ENCODE measurements at places on chromosomes 5 and 9.

DNA sequence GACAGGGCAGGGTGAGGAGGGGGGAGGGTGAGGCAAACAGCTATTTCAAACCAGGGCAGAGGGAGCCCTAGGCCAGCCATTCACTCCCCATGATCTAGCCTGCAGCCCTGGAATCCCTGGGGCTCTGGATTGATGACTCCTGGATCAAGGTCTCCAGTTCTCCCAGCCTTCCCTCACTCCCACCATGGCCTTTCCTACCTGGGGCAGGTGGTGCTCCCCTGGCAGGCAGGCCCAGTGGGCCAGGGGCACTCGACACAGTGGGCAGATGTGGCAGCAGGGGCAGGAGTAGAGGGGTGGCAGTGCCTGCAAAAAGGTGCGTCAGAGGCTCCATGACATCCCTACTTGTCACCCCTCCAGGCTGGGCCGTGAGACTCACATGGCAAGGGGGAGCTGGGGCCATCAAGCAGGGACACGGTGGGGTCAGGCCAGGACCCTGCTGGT lies 6.0 kb downstream of the KIF12 start:
- no peak for DNase-seq

DNA sequence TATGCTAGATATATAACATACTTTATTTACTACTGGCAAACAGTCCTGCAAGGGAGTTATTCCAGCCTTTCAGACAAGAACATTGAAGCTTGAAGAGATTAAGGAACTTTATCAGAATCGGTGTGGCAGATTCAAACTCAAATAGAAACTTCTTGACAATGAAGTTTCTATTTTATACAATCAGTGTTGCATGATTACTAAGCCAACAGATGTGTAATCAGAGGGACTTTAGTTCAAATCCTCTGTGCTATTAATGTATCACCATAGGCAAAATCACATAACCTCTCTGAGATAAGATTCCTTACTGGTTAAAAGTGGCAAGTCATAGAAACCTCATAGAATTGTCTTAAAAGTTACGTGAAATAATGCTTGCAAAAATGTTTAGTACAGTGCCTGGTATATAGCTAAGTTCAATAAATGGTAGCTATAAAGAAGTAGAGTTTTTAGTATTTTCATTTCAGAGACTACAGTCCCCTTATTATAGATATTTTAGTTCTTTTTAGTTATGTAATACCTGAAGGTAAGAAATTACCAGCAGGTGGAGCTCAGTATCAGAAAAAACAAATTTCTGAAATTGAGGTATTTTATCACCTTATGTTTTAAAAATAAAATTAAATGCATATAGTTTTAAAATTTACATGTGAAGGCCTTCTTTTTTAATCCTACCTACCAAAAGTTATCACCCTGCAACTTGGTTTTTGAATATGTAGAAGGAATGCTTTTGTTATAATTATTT lies 172.1 kb downstream of the FER start:
- DNase-seq, result no peak

DNA sequence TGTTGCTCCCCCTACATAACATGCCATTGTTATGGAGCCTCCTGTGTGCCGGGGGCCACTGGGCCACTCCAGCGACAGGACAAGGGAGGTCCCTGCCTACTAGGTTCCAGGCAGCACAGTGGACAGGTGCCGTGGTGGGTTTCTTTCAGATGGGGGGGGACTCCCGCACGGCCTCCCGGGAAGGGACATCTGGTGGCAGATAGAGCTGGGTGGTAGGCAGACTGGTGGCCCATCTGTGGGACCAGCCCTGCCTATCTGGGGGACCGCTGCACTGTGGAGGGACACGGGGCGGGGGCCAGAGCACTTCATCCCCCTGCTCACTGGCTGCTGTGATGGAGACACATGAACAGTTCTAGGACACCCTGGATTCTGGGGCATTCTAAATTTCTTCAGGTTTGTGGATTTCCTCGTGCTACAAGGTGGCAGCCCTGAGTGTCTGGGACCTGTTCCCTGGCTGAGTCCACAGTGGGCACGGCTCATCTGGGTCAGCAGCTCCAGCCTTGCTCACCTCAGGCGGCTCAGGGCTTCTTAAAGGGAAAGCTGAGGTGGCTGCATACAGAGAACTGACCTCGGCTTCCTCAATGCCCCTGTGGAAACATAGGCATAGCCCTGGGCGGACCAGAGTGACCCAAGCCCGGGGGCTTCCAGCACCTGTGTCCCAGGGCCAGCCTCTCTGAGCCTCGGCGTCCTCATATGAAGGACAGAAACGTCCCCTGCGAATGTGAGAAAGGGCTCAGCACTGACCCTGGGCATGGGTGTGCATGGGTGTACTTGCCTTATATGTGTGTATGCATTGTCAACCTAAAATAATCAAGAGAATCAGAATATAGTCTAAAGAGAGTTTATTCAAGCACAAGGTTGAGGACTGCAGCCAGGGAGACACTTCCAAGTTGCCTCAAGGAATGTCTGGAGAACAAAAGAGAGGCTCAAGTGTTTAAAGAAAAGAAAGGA lies 22.5 kb downstream of the FGD3 start:
- no peak for DNase-seq

GRCh38 chr9:35790385-35791296 lies 750 bp upstream of the NPR2 start:
- peak; percentile 66 for DNase-seq

DNA sequence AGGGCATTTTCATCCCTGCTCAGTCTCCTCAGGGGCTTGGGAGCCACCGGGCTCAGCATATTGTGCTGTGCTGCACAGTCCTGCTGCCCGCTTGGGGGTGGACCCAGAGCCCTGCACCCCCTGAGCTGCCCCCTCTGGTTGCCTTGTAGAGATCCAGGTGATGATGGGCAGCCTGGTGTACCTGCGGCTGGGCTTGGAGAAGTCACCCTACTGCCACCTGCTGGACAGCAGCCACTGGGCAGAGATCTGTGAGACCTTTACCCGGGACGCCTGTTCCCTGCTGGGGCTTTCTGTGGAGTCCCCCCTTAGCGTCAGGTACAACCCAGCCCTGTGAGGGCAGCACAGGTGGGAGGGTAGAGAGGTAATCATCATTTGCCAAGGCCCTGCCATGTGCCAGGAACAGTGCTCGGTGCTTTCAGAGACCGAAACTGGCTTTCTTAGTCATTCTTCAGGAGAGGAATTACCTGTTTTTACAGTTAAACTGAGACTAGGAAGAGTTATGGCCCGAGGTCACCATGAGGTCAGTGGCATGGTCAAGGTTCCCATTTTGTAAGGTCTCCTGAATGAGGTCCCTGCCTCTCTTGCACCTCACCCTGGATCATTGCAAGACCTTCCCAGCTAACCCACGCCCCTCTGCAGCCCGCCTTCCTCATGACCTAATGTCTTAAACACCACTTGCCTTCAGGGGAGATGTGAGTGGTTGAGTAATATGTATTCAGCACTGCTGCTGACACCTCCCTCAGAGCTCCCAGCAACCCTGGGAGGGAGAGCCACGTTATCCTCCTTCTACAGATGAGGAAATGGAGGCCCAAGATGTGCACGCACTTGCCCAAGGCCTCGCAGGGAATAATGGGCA lies 7.5 kb downstream of the NHP2 start:
- DNase-seq, result peak; percentile 29

GRCh38 chr9:13567833-13568232 lies 288.3 kb upstream of the MPDZ start:
- no peak for DNase-seq

- no peak for DNase-seq
These were observed 71.4 kb upstream of the COL5A1 start for GRCh38 chr9:134570151-134570621.

GRCh38 chr9:128600099-128600498 lies 47.7 kb downstream of the SPTAN1 start:
- DNase-seq, result no peak

GRCh38 chr5:130939059-130939458 lies 226.0 kb downstream of the HINT1 start:
- no peak for DNase-seq

DNA sequence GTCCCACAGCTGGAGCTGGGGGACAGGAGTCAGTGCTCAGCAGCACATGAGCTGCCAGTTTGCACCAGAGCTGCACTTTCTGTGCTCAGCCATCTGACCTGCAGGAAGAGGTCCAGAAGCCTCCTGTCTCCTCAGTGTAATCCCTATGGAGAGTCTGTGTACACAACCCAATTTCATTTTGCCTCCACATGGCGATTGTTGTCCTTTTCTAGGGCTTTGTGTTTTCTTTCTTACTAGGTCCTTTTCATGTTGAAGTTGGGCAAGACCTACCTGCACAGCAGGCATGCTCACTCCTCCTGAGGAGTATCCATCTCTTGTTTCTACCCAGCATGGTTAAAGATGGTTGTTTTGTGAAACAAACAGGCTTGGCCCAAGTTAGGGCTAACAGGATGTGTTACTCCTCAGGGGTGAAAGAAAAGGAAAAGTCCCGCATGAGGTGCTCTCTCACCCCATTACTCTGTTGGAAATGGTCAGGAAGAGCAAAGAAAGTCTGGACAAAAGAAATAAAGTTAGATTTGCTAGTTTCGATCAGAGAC lies 273.0 kb downstream of the TMEM167A start:
- DNase-seq, result no peak

DNA sequence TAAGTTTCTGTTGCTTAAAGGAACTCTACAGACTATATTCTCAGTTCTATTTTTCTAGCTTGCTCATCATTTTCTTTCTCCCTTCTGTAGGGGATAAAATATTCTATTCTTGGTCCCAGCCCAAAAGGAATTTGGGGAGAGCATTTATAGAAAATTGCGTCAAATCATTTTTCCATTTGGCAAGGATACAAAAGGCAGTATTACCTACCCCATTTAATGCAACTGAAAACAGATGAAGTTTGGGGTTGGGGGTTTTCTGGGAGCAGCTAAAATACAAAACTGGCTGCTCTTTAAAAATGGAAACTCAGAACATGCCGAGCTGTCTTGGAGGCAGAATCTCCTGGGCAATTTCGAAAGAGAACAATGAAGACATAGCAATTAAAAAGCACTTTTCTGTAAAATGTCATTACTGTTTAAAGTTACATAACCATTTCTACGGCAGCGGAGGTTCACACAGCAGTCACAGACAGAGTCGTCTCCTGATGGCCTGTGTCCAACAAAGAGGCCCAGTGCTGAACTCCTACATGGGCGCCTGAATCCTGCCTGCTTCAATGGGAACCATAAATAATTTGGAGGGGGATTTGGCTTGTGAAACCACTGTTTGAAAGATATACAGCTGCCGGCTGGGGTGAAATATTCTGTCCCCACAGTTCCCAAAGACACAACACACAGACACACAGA lies 152.4 kb downstream of the BRINP1 start:
- no peak for DNase-seq

- no peak for DNase-seq
These were observed 58.7 kb downstream of the ARHGEF28 start for GRCh38 chr5:73684691-73685090.

DNA sequence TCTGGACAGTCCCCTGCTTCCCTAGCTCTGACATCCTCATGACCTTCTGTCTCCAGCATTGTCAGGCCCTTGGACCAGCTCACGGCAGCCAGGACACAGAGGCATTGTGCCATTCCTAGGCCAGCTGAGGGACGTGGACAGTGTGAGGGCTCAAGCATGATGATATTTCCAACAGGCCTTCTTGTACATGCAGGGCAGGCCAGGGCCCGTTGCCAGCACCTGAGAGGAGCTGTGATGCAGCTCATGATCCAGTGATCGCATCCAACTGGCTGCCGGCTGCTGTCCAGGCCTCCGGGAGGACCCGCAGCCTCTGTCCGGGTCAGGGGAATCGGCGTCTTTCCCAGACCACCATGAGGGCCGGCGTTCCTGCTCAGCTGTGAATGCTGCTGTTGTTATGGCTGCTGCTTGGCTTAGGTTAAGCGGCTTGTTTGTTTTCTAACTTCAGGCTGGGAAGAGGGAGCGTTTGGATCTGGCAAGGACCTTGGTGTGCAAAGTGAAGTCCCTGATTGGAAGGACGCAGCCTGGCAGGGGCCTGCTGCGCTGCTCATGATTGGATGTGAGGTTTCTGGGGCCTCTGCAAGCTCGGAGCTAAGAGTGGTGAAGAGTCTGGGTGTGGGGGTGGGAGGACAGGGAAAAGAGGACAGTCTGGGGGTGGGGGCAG lies 53.8 kb downstream of the PDZD2 start:
- no peak for DNase-seq

DNA sequence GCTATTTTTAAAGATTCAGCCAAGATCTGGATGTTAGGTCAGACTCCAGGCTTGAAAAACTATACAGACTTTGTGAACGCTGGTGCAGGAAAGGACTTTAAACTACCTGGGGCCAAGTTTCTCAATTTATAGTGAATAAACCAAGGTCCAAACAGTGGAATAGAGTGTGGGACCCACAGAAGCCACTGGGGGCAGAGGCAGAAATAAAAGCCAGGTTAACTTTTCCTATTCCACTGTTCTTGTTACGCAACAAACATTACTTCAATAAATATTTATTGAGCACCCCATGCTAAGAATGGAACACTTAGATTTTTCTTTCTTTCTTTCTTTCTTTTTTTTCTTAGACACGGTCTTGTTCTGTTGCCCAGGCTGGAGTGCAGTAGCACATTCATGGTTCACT lies 11.0 kb upstream of the HAVCR1 start:
- no peak for DNase-seq

DNA sequence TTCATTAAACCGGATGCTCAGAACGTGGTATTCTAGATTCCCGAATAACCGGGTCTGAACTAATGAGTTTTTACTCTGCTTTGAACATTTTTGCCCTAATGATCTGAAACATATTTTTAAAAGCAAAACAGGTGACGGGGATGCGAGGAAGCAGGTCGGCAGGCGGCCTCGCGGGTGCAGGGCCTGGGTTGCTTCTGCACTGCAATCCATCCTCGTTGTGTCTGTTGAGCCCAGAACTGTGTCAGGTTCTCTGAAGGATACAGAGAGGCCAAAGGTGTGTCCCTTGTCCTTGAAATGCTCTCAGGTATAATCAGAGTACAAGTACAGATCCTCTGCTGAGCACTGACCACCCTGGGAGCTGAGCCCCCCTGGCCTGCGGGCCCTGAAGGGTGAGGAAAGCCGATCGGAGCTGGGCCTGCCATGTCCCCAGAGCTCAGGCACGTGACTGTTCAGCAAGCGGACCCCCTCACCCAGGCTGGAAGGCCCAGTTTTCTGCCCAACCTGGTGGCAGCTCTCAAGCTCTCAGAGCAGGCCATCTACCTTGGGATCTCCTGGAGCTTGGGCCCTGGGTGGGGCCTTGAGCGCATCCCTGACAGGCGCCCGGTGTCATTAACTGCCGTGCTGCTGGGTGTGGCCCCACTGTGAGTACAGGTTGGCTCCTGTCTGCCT lies 151.8 kb downstream of the OLFM1 start:
- no peak for DNase-seq

DNA sequence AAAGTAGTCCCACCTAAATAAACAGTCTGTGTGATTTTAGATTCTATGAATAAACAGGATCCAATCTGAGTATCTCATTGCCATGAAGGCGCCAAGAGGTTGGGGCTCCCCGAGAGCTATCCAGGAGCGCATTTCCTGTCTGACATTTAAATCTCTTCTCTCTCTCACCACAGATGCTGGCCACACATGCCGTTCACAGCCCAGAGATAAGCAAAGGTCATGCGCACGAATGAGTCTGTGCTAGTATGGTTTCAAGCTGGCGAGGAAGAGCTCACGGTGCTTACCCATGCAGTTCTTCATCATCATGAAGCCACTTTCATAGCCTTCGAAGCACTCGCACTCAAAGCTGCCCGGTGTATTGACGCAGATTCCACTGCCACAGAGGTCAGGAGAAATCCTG lies 199.4 kb downstream of the FBN2 start:
- no peak for DNase-seq

- DNase-seq, result no peak
These were observed 225.5 kb upstream of the ELAVL2 start for GRCh38 chr9:24051587-24051986.

Data from NCI-H1930 (cell line).